ENCODE measurements at places on chromosomes 5 and 9.

GRCh38 chr5:142405023-142405422 lies 80.2 kb upstream of the SPRY4 start:
- no peak for DNase-seq

GRCh38 chr9:2621722-2622460 lies at the start of gene VLDLR:
Gene VLDLR (plus strand): TSS chr9:2621787. CDS start chr9:2622190, 403 bp downstream.
- no peak for DNase-seq

DNA sequence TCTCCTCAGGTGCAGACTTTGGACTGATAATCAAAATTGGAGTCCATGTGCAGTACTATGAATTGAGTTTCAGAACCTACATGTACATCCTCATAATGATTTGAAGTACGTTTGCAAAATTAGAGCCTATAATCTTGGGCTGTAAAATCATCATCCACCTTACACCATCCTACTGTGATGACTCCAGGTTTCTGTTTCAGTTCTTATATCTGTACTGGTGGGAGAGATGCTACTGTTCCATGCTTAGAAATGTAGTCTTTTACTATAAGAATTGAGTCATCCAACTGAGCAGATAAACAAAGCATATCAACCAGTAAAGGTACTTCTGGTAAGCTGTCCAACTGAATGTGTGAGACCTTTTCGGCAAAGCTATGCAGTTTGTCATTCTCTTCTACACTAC lies 586.3 kb upstream of the FAM174A start:
- DNase-seq: no peak

DNA sequence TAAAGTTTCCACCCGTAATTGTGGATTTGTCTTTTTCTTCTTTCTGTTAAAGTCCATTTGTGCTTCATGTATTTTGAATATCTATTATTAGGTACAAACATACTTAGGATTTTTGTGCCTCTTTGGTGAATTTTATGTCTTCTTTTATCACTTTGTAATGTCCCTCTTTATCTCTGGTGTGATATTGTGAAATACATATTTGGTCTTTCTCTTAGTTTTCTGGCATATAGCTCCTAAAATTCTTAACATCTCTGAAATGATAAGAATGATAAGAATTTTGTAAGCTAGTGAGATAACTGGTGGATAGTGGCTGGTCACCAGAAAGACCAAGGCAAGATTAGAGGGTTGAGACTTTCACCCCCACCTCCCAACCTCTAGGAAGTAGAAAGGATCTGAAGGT lies 111.1 kb downstream of the KCTD16 start:
- DNase-seq: no peak

DNA sequence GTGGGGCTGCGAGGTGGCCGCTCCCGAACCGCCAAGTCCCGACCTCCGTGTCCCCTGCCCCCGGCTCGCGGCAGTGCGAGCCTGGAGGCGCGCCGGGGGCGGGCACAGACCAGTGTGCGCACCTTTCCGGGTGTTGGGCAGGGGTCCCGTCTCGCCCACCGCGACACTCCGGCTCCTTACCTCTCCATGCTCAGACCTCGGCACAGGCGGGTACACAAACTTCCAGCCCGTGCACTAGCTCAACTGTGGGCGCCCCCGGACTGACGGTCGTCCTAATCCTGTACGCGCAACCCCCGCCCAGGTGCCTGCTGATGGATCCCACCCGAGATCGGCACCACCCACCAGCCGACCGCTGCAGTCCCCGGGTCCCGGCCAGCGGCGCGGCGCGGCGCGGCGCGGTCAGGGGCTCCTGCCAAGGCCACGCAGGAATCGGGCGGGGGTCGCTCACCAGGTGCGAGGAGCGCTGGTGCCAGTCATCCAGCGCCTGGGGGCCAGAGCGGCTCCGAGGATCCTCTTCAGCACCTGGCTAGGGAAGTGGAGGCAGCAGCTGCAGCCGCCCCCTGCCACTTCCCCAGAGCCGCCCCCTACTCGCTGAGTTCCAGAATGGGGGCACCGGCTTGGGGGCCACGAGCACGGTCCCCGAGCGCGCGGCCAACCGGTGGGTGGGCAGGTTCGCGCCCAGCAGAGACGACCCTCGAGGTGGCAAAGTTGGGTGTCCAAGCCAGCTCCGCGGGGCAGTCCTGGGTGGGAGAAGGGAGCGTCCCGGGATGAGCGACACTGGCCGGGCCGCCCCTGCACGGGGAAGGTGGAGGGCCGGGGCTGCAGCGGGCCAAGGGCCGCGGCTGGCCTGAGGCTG lies 511 bp downstream of the SEMA5A start:
- no peak for DNase-seq

DNA sequence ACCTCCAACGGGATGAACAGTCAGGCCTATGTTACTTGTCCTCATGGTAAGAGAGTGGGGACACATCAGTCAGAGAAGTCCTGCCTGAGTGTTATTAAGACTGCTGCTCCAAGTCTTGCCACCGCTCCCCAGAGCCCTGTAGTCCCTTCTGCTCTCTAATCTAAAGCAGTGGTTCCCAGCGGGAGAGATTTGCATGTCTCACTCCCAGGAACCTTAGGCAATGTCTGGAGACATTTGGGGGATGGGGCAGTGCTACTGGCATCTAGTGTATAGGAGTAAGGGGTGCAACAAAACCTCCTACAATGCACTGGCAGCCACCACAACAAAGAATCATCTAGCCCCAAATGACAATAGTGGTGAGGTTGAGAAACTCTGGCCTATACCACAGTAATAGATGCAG lies 2.6 kb upstream of the SVEP1 start:
- no peak for DNase-seq

GRCh38 chr9:96323169-96323568 lies 21.2 kb upstream of the HSD17B3 start:
- no peak for DNase-seq

DNA sequence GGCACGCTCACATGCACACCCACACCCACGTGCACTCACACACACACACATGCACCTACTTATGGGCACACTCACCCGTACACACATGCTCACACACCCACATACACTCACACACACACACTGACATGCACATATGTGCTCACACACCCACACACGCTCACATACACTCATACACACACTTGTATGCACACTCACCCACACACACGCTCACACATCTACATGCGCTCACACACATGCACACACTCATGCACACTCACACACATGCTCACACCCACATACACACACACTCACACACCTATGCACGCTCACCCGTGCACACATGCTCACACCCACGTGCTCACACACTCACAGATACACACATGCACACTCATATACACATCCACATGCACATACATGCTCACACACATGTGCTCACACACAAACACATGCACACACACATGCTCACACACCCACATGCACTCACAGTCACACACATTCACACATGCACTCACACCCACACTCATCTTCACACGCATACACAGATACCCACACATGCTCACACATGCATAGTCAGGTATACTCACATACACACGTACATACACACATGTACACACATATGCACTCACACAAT lies 138.3 kb downstream of the OLFM1 start:
- no peak for DNase-seq

- no peak for DNase-seq
Observed at GRCh38 chr5:177958696-177959095, 37.3 kb downstream of the PROP1 start.

DNA sequence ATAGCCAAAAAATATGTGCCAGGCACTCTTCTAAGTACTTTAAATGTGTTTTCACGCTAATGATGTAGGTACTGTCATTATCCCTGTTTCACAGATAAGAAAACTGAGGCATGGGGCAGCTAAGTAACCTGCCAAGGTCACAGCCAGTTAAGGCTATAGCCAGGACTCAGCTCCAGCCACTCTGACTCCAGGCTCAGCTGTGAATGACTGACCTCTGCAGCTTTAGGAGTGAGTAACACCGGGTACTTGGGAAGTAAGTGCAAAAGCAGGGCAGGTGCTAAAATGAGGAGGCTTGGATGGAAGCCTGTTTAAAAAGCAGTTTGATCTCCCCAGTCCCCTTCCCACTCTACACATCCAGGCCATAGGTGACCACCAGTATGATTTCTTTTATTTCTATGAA lies 10.6 kb upstream of the SHC3 start:
- DNase-seq: no peak

- DNase-seq: no peak
Observed at GRCh38 chr9:136012651-136013050, 51.5 kb upstream of the UBAC1 start.

DNA sequence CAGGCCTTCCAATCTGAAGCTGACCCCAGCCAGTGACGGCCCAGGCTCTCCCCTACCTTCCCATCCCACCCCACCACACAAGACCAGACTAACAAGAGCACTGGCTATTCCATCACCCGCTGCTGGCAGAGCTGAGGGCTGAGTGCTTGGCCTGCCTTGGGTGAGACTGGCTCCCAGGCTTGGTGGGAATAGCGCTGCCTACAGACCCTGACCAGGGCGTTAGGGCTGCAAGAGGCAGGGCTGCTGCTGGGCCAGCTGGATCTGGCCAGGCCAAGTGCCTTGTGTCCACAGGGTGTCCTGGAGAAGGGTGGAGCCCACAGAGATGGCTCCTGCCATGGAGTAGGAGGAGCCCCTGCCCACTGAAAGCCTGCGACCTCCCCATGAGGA lies 31.6 kb upstream of the ANGPTL2 start:
- no peak for DNase-seq

GRCh38 chr5:158275511-158275910 lies 416.6 kb upstream of the CLINT1 start:
- no peak for DNase-seq

DNA sequence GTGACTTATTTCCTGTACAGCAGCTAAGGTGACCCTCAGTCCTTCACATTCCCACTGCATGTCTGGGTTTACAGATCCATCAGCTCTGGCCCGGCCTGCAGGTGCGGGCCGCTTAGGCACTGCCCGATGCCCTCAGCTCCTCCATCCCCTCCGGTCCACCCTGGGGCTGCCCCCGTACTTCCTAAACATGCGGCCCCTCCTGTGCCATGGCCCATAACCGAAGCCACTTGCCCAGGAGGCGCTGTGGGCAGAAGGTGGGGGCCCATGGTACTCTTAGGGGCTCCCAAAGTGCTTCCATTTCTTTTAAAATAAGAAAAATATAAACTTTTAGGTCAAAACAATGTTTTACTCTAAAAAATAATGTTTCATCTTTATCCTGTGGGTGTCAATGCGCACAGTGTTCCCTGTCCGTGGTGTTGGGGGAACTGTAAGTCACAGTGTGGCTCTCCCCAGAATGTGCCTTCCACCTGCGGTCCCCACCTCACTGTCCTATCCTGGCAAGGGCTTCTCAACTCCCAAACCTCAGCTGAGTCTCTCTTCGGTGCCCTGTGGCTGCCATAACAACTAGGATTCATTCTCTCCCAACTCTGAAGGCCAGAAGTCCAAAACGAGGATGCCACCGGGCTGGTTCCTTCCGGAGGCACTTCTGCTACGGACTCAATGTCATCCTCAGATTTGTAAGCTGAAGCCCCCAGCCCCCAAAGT lies 132.7 kb upstream of the LPCAT1 start:
- no peak for DNase-seq

- no peak for DNase-seq
Observed at GRCh38 chr9:33418090-33418489, 15.7 kb upstream of the AQP7 start.

DNA sequence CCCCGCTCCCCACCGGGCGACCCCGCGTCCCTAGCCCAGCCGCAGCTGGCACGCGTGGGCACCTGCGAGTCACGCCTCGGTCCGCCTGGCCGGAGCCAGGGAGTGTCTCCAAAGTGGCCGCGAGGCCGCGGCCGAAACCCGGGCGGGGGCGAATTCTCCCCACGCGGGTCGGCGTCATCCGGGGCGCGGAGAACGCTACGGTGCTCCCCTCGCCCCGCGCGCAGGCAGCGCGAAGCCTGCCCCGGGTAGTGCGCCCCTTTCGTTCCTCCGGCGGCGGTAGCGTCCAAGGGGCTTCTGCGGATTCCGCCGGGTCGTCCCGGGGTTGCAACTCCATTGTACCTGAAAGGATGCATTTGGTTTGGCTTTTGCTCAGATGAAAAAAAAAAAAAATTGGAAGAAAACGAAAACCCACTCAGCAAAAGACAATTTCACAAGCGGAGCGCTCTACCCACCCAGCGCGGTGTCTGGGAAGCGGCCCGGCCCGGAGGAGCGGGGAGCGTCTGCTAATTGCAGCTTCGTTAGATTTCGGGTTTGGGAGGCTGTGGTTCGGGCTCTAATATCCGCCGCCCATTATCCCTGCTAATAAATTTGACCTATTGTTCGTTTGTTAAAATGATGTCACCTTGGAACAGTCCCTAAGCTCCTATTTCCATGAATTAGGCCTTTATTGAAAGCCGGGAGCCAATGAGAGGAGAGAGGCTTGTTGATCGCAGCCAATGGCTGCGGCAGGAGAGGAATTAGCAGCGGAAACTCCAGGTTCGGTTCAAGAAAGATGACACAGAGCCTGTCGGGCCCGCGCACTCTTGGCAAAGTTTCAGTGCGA lies at the start of gene TLX3:
Gene TLX3, plus strand, starts transcription at position 796 of the 823 bp plus-strand sequence. CDS start 118 bp downstream, outside the sequence.
- no peak for DNase-seq

DNA sequence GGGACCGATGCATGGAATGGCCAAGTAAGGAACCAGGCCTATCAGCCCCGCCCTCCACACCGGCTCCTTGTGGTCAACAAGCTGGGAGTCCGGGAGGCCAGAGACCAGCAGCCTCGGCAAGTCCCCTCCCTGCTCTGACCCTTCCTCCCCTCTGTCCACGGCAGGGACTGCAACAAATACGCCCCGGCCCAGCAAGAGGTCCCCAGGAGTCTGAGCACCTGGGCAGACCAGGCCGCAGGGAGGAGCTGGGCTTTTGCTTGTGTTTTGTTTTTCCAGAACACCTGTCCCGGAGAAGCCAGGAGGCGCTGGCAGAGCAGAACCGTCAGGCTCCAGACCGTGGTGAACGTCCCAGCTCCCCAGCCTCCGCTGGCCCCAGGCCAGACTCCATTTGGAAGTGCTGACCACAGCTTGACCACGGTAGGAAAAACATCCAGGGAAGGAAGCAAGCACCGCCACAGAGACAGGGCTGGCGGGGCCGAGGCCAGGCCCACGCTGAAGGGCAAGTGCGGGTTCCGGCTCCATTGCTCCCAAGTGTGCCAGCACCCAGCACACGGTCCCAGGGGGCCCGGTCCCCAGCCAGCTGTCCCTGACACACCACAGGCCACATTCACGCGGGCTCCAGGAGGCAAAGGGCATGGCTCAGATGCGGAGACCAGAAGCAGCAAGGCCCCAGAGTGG lies 56.7 kb downstream of the VAV2 start:
- no peak for DNase-seq

GRCh38 chr5:171906703-171907590 lies 99.5 kb downstream of the FBXW11 start:
- no peak for DNase-seq

- DNase-seq: no peak
Observed at GRCh38 chr5:1325191-1325741, 19.6 kb downstream of the CLPTM1L start.

DNA sequence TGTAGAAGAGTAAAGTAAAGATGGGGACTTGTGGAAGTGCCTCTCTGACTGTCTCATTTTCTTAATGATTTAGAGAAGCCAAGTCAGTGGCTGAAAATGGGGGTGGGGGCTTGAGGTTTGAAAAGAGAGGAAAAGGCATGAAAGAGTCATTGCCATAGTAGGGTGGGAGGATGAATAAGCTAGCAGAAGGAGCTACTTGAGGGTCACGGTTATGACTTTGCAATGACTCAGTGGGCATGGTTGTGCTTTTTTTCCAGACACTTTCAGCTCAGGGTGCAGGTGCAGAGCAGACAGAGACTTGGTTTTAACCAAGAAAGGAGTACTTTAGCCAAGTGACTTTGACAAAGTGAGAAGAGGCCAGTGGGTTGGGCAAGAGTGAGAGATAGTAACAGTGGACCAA lies 117.8 kb downstream of the PTTG1 start:
- no peak for DNase-seq

- DNase-seq: no peak
Observed at GRCh38 chr5:149387982-149388381, 8.9 kb upstream of the IL17B start.

Data from cortex of kidney (tissue), 1 donor.